ENCODE measurements at places on chromosomes 11 and 22.

DNA sequence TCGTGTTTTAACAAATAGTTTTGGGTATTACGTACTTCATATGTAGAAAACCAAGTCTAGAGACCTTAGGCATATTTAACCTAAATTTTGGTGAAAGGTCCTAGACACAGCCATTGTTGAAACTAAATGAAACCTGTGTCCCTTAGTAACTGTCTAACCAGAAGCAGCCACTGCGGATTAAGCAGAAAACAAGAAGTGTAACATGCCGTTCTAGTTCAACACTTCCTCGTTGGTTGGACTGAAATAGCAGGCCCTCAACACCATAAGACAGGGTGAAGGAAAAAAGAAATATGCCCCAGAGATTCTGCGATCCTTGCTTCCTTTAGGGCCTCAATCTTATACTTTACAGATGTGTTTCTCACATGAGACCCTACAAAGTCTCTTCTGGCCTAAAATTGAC lies 2.0 kb downstream of the NAA40 start:
- DNase-seq: no peak

DNA sequence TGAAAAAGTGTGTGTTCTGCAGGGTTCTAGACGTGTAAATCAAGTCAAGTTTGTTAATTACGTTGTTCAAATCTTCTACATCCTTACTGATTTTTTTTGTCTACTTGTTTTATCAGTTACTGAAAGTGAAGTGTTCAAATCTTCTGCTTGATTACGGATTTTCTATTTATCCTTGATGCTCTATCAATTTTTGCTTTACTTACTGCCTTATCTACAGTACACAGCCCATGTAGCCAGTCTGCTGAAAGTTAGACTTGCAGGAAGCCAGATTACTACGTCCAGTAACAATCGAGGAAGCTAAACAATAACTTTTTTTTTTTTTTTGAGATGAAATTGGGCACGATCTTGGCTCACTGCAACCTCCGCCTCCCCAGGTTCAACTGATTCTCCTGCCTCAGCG lies 15.6 kb upstream of the C11orf24 start:
- no peak for DNase-seq

DNA sequence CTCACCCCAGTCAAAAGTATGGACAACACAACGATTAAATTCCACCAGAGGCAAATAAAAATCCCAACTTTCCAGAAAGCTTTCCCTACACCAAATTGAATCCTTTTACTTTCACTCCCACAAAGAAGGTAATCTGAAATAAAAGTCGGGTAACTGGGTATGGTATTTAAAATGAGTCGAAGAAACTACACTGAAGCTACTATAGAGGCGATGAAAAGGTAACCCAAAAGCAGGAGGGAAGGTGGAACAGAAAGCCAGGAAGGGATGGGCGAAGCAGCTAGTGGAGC lies 1.1 kb downstream of the PICALM start:
- no peak for DNase-seq

DNA sequence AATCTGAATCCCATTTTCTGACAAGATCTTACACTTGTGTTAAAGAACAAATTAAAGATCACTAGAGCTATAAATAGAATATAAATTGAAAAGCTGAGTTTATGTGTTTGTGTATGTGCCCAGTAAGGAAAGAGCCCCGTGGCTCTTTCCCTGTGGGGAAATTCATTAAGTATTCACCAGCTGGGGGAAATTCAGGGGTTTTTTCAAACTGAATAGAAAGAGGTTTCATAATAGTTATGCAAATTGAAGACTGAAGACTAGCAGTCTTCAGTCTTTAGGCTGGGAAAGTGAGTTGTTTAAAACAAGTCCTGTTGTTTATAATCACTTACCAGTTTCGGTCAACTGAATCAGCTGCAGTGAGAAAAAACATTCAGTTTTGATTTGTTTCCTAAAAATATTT lies 11.3 kb upstream of the MS4A7 start:
- DNase-seq: no peak

- DNase-seq: no peak
Measured at GRCh38 chr22:37292641-37293040, 10.3 kb downstream of the CYTH4 start.

DNA sequence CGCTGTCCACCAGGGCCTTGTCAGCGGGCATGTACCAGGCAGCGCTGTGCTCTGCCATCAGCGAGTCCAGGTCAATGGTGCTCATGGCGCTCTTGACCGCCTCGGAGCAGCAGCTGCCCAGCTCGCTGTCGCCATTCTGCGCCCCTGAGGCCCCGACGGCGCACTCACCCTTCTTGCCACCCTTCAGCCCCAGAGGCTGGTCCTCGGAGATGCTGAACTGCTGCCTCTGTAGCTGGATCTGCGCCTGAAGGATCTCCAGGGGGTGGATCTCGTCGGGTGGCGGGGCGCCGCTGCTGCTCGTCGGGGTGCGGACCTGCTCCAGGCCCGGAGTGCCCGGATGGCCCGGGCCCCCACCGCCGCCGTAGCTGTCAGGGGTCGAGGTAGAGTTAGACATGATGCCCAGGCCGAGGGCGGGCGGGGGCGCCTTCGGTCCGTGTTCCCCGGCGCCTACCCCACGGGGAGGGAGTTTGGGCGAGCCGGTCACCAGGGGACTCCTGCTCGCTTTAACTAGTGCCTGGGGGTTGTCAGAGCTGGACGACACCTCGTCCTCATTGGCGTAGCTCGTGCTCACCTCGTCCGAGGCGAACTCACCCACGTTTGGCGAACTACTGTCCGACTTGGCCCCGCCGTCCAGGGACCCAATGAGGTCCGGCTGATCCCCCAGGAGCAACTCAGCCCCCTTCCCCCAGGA lies 4.6 kb downstream of the MN1 start:
- no peak for DNase-seq

- DNase-seq: no peak
Measured at GRCh38 chr11:1129143-1129610, 28.6 kb upstream of the MUC5AC start.

DNA sequence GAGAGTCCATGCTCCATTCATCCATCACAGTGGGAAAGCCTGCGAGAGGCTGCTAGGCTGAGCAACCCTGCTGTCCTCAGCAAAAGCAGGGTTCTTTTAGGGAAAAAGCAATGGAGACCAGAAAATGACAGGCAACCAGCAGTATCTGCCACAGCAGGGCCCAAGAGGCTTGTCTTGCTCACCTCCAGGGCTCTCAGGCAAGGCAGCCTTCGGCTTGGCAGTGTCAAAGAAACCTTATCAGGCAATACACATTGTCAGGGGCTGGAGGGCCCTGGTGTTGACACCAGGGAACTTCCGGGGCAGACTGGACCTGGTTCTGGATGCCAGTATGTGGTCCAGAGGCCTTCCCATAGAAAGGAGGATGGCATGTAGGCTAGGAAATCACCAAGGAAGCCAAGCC lies 10.2 kb upstream of the TLCD5 start:
- DNase-seq: no peak

- DNase-seq: no peak
Measured at GRCh38 chr11:36750349-36750748, 152.3 kb upstream of the RAG2 start.

DNA sequence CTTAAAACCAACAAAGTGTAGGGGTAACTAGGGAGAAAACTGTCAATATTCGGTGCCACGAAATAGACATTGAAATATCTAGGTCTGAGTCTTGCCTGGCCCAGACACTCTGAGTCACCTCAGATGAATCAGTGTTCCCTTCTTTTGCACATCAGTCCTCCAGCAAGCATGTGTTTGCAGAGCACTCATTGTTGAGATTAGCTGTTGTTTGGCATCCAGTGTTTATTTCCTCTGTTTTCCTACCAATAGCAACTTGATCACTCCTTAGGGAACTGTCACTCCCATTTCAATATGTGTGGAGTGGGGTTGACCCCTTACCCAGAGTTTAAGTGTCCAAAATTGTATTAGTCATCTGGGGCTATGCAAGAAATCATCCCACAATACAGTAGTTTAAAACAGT lies 4.7 kb upstream of the ASCC2 start:
- DNase-seq: peak; percentile 41

GRCh38 chr22:19241593-19241906 lies 50.0 kb downstream of the CLTCL1 start:
- no peak for DNase-seq

DNA sequence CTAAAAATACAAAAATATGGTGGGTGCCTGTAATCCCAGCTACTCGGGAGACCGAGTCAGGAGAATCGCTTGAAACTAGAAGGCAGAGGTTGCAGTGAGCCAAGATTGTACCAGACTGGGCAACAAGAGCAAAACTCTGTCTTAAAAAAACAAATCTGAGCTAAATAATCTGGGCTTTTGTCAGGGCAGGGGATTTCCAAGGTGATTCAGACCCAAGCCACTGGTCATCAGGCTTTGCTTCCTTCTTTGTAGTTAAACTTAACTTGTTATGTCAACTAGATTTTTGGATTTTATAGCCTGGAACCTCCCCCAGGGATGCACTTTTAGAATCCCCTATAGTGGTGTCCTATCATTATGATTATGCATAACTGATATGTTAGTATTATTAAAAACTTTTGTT lies 27.0 kb upstream of the SLC22A8 start:
- no peak for DNase-seq

GRCh38 chr11:106399076-106399511 lies 321.6 kb downstream of the AASDHPPT start:
- DNase-seq: peak; percentile 55

DNA sequence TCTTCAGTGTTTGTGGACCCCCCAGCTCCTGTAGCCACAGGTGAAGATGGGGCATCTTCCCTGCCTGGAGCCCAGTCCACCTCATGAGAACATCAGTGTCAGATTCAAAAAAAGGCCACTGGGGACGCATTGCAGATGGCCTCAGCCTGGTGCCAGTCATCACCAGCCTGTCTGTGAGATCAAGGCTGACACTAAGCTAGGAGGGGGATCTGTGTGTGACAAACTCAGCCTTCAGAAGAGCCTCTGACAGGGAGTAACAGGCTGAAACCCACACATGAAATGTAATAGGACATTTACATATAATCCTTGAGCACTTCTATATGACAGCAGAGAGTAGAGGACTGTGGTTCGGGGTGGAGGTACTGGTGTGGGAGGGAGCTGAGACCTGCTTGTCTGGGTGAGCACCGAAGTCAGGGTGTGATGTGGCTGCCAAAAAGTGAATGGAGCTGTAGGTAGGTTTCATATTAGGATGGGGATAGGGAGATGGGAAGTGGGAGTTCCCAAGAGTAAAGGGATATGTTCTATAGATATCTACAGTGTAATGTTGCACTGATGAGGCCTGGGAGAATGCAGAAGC lies 20.5 kb upstream of the CCDC134 start:
- no peak for DNase-seq

GRCh38 chr11:23536907-23537306 lies 676.6 kb upstream of the CCDC179 start:
- no peak for DNase-seq

DNA sequence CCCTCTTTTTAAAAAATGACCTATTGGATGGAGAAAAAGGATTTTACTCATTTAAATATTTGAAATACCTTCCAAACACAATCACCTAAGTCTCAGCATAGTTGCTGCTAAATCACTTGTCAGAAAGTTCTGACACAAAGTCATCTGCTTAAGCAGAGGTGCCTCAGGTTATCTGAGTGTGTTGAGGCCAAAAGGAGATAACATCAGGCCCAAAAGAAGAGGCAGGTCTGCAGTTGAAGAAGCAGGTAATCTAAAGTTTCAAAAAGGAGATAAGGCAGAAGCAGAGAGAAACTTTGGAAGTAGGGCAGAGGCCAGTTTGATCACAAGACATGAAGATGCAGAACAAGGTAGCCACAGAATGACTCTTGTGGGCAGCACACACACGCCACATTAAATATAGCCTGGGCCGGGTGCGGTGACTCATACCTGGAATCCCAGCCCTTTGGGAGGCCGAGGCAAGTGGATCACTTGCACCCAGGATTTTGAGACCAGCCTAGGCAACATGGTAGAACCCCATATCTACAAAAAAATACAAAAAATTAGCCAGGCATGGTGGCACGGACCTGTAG lies 175.7 kb upstream of the API5 start:
- no peak for DNase-seq

DNA sequence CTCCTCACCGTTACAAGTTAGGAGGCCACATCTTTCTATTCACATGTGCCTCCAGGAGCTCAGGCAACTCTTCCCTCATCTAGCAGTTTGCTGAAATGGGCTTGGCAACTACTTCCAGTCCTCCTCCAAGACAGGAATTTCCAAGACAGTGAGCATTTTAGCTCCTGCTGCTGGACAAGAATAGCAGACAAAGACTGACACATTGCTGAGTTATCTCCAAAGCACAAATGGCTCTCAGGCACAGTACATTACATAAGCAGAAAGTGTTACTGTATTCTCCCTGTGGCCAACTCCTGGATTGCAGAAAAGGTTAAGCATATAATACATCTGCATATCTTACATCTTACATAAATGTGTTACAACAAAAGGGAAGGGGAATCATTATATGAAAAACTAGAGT lies 83.2 kb upstream of the POU2AF2 start:
- no peak for DNase-seq
